ENCODE measurements at places on chromosomes 2 and 18. TPM values are rescaled to one million over a fixed set of nuclear protein-coding genes. Genes with fewer than 3 reads are reported as not detected.
A peak's percentile ranks its signal among the peaks of the same experiment; 100 is the strongest.

KRTCAP3 gene
- 14.7 TPM for polyA plus RNA-seq

CLEC4F gene
- polyA plus RNA-seq = not detected

UPP2 gene
- 0.24 TPM for polyA plus RNA-seq

VIL1 gene
- polyA plus RNA-seq = not detected

- DNase-seq = no peak
Observed at GRCh38 chr18:64259871-64260270, 111.0 kb upstream of the LINC00305 start.

DNA sequence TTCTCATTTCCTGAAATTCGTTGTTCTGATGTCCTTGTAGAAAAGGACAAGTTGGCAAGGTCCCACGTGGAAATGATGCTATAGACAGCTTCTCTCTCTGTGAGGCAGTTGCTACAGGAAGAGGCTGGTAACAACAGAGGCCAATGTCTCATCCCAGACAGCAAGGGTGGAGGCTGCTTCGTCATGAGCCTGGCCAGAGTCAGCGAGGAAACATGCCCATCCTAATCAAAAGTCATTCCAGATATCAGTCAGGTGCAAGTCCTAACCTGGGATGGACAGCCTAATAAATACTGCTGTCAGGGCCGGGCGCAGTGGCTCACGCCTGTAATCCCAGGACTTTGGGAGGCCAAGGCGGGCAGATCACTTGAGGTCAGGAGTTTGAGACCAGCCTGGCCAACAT is 6.4 kb upstream of the SMAD7 start:
- no peak for DNase-seq

DNA sequence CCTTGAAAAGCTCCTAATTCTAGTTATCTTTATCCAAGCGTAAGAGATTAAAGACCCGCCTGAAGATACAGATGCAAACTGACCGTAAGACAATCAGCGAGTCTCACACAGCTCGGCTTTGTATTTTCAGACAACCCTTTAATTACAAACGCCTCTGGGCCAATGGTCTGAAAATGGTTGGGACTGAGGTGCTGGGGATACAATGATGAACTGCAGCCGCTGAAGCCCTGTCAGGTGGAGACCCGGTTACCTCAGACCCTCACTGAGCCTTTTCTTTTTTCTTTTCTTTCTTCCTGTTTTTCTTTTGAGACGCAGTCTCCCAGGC is 715 bp upstream of the CFAP36 start:
- DNase-seq = peak; percentile 8

DNA sequence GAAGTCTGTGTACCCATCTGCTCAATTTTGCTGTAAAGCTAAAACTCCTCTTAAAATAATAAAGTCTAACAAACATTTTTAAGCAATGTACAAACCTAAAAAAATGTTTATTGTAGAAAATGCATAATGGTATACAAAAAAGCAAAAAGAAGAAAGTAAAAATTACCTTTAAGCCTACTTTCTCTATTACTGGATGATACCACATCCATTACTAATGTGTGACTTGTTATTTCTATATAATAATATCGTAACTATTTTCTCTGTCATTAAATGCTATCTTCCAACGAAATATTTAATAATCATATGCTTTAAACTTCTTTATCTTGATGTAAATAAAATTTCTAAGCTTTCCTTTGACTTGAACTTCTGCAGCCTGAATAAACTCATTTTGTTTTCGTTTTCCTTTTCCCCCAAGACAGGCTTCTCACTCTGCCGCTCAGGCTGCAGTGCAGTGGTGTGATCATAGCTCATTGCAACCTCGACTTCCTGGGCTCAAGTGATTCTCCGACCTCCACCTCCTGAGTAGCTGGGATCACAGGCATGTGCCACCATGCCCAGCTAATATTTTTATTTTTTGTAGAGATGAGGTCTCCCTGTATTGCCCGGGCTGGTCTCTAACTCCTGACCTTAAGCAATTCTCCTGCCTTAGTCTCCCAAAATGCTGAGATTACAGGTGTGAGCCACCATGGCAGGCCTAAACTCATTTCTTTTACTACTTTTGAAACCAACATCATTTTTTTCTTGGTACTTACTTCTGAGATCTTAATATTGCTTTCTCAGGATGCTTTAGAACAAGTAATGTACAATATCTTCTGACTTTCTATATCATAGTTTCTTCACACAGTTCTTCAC is 18.1 kb upstream of the DNAH7 start:
- no peak for DNase-seq

DNA sequence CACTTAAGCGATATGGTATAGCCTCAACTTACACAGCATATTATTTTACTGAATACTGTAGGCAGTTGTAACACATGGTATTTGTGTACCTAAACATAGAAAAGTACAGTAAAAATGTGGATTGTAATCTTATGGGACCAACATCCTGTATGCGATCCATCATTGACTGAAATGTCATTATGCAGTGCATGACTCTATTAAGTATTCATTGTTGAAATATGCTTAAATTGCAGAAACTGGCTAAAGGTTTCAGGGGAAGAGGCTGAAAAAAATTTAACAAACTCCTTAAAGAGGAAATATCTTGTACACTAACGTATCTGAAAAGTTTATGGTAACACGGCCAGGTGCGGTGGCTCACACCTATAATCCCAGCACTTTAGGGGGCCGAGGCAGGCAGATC is 214.1 kb upstream of the PARD3B start:
- no peak for DNase-seq

DNA sequence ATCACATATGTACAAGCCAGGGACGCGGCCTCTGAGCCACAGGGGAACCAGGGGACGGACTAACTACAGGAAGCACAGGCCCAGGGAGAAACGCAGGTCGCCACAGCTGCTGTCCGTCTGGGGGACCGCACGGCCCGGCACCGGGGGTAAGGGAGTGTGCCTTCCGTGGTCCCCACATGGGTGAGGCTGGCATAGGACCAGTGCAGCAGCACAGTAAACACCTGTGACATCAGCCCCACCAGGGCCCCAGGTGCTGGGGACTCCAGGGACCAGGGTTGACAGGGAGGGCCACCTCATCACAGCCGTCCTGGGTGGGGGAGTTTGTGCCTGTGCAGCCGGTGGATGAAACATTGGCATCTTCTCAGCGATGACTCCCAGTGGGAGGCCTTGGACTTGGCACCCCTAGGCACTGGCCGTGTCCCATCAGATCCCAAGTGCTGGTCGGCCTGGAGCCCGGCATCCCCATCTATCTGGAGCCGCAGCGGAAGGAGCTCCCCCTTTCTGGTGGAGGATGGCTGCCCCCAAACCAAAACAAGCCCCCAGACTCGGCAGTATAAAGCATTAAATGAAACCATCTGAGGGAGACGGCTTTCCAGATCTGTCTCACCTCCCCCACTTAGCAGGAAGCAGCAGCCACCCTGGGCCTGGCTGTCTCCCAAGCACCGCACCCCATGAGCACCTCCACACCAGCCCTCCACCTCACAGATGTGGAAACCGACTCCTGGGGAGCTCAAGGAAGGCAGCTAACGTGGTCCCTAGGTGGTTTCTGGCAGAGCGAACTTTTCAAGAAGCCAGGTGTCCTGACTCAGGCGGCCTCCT is 22.5 kb downstream of the AQP12A start:
- no peak for DNase-seq

DNA sequence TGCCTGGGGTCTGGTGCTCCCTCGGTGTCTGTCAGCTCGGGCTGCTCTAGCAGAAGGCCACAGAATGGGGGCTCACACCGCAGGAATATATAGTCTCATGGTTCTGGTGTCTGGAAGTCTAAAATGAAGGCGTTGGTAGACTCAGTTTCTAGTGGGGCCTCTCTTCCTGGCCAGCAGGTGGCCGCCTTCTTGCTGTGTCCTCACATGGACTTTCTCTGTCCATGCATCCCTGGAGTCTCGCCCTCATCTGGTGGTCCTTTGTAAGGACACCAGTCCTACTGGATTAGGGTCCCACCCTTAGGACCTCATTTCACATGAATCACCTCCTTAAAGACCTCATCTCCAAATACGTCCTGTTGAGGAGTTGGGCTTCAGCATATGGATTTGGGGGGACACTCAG is 65.7 kb downstream of the RRM2 start:
- DNase-seq = no peak

Measured in brain (organoid and tissue), 16 donors.